ENCODE measurements at places on chromosomes 6 and 20.

DNA sequence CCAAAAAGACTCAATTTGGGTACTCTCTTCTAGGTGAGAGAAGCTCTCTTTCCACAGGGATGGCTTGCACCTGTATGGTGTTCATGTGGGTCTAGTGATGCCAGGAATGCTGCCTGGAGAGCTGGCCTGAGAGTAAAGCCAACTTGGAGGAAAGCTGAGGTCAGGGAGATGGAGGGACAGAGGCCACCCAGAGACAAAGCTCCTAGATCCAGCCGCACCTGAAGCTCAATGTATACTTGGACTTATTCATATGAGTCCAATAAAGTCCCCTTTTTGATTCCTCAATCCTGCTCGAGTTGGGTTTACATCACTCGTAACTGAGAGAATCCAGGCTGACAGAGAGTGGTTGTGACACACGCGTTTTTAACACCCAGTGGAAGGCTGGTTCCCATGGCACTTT, 33.8 kb downstream of the SULF2 start:
- DNase-seq, result no peak

- DNase-seq, result peak; percentile 56
Measured at GRCh38 chr6:142945446-142946180, 637 bp upstream of the HIVEP2 start.

GRCh38 chr20:59387891-59388290, 87.5 kb downstream of the EDN3 start:
- DNase-seq, result no peak

GRCh38 chr6:90790696-90791095, 203.8 kb upstream of the MAP3K7 start:
- no peak for DNase-seq
